ENCODE measurements at places on chromosomes 11 and 22. TPM values are rescaled to one million over a fixed set of nuclear protein-coding genes. Genes with fewer than 3 reads are reported as not detected.

Gene SLC2A11
- total RNA-seq = 16.7 TPM

Gene GGTLC3
- total RNA-seq = not detected

Gene RFPL1
- not detected for total RNA-seq

Gene PDE2A
- total RNA-seq = 1.3 TPM

Gene RIMBP3C
- 5.9 TPM for total RNA-seq

Gene SYVN1
- 44.7 TPM for total RNA-seq

Gene SNRPD3
- total RNA-seq = 134 TPM

Gene AQP11
- 0.27 TPM for total RNA-seq

Gene CCDC81
- under 0.01 TPM for total RNA-seq

Gene FOLR2
- total RNA-seq = under 0.01 TPM

Gene ARHGAP32
- 12.7 TPM for total RNA-seq

Gene SREBF2
- total RNA-seq = 95.9 TPM

Gene OR8A1
- not detected for total RNA-seq

Gene GP1BB
- total RNA-seq = 11.0 TPM

Gene TMPRSS5
- 0.27 TPM for total RNA-seq

Gene APLNR
- under 0.01 TPM for total RNA-seq

Gene MYOD1
- not detected for total RNA-seq

Gene EXPH5
- total RNA-seq = 1.6 TPM

Gene CRACR2B
- total RNA-seq = 3.8 TPM

Gene CHST1
- total RNA-seq = under 0.01 TPM

Gene FXYD2
- 0.54 TPM for total RNA-seq

Gene SCGB1C1
- total RNA-seq = not detected

Gene TENM4
- under 0.01 TPM for total RNA-seq

Gene PANX3
- total RNA-seq = not detected

Gene C11orf16
- total RNA-seq = not detected

Gene RBMXL2
- under 0.01 TPM for total RNA-seq

Gene TNNT3
- 3.2 TPM for total RNA-seq

Gene C22orf42
- not detected for total RNA-seq

Gene TEX54
- total RNA-seq = not detected

Gene MUC5B
- total RNA-seq = under 0.01 TPM

Gene F2
- total RNA-seq = under 0.01 TPM

Gene PGAP2
- total RNA-seq = 31.0 TPM

Gene KDM4D
- 1.3 TPM for total RNA-seq

Gene TEF
- total RNA-seq = 2.2 TPM

Gene NTM
- not detected for total RNA-seq

Gene RIC3
- total RNA-seq = 5.7 TPM

Gene ABTB2
- total RNA-seq = 1.6 TPM
